NCI-H2107 (cell line): ENCODE measurements at places on chromosomes 13 and 19.
A peak's percentile ranks its signal among the peaks of the same experiment; 100 is the strongest.

DNA sequence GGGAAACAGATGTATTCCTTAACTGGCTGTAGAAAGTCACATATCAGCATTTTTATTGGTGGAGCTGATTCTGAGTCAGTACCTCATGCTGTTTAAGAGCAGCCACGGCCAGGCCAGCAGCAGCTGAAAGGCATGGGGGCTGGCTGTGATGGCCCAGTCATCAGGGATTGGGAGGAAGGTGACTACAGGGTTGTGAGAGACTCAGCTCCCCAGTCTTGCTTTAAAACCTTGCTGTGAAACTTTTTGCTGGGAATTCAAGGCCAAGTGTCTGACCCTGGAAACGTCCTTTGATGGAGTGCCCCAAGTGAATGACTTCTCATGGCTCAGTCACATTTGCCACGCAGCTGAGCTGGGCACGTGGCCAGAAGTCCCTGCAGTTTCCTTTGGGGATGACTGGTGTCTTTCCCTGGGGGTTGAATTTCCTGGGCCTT is 39.1 kb upstream of the RNF113B start:
- DNase-seq, result no peak

DNA sequence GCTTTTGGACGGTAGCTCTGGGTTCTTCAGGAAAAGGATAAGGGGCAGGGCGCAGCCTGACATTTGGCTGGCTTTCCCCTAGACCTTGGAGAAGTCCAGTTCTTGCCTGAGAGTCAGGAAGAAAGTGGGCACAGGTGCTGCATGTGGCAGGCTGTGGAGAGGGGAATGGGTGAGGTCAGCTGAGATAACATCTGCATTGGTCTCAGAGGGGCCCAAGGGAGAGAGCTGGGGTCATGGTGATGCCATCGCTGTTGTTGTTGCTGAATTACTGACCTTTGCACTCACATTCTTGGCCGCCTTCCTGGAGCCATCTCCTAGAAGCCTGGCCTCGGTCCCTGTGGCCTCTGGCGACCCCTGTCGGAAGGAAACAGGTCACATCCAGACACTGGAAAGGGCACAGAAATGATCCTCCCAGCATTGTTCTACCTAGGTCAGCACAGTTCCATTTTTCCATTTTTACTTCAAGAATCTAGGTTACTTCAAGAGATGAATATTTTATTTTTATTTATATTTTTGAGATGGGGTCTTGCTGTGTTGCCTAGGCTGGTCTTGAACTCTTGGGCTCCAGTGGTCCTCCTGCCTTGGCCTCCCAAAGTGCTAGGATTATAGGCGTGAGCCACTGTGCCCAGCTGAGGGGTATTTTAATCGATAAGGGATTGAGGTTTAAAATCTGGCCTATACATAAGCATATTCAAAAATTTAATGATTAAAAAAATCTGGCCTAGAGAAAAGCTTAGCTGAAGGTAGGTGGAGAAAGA is 6.5 kb upstream of the LIPE start:
- peak; percentile 39 for DNase-seq

DNA sequence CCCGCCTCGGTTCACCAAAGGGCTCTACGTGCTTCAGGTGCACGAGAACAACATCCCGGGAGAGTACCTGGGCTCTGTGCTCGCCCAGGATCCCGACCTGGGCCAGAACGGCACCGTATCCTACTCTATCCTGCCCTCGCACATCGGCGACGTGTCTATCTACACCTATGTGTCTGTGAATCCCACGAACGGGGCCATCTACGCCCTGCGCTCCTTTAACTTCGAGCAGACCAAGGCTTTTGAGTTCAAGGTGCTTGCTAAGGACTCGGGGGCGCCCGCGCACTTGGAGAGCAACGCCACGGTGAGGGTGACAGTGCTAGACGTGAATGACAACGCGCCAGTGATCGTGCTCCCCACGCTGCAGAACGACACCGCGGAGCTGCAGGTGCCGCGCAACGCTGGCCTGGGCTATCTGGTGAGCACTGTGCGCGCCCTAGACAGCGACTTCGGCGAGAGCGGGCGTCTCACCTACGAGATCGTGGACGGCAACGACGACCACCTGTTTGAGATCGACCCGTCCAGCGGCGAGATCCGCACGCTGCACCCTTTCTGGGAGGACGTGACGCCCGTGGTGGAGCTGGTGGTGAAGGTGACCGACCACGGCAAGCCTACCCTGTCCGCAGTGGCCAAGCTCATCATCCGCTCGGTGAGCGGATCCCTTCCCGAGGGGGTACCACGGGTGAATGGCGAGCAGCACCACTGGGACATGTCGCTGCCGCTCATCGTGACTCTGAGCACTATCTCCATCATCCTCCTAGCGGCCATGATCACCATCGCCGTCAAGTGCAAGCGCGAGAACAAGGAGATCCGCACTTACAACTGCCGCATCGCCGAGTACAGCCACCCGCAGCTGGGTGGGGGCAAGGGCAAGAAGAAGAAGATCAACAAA is 2.6 kb downstream of the PCDH17 start:
- no peak for DNase-seq

DNA sequence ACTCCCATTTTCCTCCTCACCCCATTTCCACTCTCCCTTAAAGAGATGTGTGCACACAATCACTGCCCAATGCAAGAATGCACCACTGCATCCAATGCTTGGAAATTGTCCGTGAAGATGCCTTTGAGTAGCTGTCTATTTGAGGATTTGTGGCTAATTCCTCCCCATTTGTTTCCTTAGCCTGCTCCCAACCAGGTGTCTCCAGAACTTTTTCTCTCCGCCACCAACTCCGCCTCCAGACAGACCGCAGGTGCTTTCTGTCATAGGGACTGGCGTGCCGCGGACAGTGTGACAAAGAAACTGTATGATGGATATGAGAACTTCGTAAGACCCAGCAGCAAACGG is 461 bp upstream of the TM9SF2 start:
- DNase-seq, result no peak

DNA sequence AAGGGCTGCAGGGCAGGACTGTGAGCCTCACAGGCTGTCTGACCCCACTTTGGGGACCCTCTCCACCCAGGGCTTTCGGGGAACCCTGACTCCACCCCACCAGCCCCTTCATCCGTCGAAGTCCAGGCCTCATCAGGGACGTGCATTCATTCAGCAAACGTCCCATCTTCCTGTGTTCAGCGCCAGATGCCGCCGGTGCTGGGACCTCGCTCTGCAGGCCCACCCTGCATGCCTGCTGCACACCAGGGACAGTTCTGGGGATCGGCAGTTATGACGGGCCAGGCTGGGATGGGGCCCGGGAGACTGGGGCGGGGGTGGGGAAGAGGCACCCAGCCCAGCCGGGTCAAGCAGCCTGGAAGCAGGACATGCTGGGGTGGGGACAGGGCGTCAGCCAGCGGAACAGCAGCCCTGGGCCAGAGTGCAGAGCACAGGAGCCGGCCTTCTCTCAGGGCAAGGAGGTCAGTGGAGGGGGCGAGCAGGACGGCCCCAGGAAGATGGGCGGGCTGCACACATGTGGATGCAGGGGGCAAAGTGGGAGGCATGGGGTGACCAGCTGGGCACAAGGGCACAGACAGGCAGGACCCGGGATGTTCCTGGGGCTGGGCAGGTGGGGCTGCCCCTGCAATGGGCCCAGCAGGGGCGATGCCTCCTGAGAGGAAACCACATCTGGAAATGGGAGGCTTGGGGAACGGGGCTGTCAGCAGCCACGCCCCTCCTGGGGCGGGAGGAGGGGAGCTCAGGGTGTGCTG is 5.1 kb downstream of the GAMT start:
- DNase-seq, result no peak

GRCh38 chr19:19211499-19212420 is at the start of gene NCAN:
NCAN (plus strand) TSS chr19:19211958; CDS start chr19:19216954, 4,996 bp downstream.
- no peak for DNase-seq

DNA sequence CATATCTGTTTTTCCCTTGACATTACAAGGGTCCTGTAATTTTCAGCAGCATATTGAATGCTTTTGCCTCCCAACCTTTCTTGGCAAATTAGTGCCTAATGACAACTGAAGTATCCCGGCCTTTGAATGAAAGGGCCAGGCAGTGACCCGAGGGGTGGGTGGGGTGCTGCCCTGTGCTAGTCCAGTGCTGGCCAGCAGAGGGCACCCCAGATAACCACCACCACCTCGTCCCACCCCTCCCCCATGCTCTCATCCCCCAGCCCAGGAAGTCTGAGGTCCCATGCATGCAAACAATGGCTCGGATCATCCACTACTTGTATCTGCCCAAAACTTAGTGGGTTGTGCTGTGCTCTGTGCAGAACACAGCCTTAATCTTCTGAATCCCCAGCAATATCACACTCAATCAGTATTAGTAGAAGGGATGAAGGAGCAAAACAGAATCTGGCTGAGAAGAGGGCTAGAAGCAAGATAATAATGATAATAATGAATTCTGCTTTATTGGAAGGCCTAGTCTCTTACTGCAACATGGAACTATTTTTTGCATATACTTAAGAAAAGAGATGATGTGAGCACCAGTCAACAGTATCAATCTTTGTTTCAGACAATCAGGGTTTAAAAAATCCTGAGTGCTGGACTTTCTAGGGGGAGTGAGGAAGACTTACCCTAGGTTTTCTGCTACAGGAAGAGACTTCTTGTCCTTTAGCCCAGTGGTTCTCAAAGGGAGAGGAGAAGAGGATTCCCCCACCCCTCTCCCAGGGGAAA is 3.8 kb downstream of the ATP12A start:
- DNase-seq, result peak; percentile 22

- DNase-seq, result no peak
These were observed 221.1 kb downstream of the ITGBL1 start for GRCh38 chr13:101673360-101674105.

GRCh38 chr13:77745784-77746183 is 48.3 kb downstream of the SLAIN1 start:
- DNase-seq, result no peak
